Cerebellar nuclear complex (tissue), 1 donor: ENCODE measurements at places on chromosomes 3 and 15.

GRCh38 chr3:117356091-117356705 lies 646.6 kb downstream of the TUSC7 start:
- DNase-seq, result no peak

DNA sequence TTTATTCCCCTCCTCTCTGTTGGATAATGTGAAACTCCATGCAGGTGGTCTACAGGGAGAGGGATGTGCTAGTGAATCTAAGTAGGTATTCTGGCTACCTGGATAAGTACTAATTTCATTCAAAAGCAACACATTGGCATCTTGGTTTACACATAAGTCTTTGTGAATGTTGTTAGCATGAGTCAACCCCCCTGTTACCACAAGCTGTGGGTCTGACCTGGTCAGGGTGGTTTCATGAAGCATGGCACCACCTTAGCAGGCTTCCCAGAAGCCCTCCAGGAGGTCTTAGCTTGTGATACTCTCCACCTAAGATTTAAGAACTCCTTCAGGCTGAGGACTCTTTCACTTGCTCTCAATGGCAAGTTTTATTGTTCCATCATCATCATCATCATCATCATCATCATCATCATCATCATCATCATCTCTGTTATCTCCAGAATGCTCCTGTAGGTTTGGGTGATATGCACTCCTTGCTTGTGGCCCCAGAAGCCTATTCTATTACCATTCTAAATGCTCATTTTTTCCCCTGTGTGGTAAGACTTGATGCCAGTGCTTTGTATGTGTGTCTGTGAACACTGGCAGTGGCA lies 62.8 kb downstream of the EPHB1 start:
- DNase-seq, result no peak

DNA sequence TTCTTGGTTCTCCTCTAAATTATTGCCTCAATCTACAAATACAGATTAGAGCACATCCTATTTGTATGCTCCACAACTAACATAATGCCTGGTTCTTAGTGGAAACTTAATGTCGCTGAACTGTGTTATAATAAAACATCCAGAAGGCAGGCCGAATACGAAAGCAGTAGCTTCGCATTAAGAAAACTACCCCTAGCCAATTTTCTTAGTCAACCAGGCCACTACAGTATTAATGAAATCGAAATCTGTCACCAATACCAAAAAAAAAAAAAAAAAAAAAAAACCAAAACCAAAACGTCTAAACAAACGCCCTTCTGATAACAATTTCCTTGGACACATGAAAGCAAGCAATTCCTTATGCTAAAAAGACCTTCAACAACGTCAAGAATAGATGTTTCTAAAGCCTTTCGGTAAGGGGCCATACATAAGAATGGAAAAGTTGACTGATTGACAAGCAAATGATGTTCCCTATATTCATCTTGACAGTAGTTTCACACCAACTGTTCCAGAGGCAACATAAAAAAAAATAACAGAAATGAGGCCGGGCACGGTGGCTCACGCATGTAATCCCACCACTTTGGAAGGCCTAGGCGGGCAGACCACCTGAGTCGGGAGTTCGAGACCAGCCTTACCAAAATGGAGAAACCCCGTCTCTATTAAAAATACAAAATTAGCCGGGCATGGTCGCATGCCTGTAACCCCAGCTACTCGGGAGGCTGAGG lies 1.3 kb downstream of the DENND6A start:
- no peak for DNase-seq

GRCh38 chr3:61908382-61908781 lies 347.0 kb downstream of the PTPRG start:
- DNase-seq, result no peak

- DNase-seq, result no peak
These were observed 478.9 kb upstream of the TBL1XR1 start for GRCh38 chr3:177676148-177676547.

GRCh38 chr3:30688776-30689641 lies 82.6 kb downstream of the TGFBR2 start:
- DNase-seq, result no peak

- no peak for DNase-seq
These were observed 20.6 kb downstream of the COL8A1 start for GRCh38 chr3:99659032-99659431.

GRCh38 chr15:73308305-73308704 lies 60.5 kb downstream of the HCN4 start:
- no peak for DNase-seq

- DNase-seq, result peak; percentile 27
These were observed 70.1 kb downstream of the UQCC5 start for GRCh38 chr3:52606373-52607085.

DNA sequence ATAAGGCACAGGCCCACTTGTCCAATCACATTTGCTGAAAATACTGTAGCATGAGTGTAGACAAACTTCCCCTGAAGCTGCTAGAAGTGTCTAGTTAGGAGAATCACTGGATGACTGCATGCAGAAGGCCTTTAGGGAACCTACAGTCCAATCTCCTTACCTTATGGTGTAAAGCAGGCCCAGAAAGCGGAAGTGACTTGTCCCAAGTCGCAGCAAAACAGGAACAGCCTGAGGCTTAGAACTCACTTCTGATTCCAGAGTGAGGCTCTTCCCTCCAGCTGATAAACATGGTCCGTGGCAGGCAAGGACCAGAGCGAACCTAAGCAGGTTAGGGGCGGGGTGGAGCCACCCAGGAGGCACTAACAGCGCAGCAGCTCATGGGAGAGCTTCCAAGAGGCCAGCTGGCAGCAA lies 2.5 kb downstream of the GRAMD2A start:
- no peak for DNase-seq

- DNase-seq, result no peak
These were observed 4.5 kb downstream of the SMC4 start for GRCh38 chr3:160403796-160404470.
